Neuronal stem cell (in vitro differentiated cells): ENCODE measurements at places on chromosomes 1 and 21.

DNA sequence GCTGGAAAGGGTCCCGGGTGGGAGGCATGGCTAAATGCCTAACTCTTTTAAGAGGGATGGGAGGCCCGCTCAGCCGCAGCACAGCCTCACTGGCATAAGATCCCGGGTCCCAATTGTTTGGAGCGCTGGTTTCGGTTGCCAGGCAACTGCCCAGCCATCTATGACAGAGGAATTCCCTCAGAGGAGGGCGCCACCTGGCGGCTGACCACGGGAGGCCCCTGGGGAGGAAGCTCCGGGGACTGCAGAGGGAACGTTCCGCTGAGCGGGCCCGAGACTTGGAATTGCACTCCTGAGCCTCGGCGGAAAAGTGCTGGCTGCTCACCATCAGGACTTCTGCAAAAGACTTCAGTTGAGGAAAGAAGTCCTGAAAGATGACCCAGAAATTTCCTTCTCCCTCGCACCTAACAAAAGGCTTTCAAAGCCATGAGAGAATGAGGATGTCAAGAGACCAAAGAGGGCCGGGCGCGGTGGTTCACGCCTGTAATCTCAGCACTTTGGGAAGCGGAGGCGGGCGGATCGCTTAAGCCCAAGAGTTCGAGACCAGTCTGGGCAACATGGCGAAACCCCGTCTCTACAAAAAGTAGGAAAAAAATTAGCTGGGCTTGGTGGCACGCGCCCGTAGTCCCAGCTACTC is 1.1 kb upstream of the ELAPOR1 start:
- DNase-seq = peak; percentile 96
- H3K4me1 ChIP-seq = peaks cover 6% of the 10 kb centered on the region
- H3K36me3 ChIP-seq = no peaks in the 10 kb centered on the region
- H3K27me3 ChIP-seq = peaks cover 37% of the 10 kb centered on the region
- H3K4me3 ChIP-seq = no peak overlapping the region

DNA sequence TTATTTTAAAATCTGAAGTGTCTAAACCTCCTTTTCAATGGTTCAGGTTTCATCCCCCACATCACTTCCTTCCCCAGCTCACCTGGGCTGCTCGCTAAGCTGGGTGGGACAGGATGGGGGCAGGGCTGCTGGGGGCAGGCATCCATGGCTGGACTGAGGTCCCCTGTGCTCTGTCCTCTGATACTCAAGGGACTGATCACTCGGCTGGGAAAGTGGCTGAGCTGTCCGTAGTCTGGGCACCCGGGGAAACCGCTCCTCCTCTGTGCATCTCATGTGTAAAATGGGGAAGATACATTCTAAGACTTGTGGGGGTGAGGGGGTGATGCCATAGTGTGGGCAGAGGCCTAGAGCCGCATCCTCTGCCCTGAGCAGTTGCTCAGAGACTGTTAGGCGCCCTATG is 411.2 kb downstream of the MATN1 start:
- H3K4me3 ChIP-seq = no peak overlapping the region
- no peak overlapping the region for H3K27ac ChIP-seq

DNA sequence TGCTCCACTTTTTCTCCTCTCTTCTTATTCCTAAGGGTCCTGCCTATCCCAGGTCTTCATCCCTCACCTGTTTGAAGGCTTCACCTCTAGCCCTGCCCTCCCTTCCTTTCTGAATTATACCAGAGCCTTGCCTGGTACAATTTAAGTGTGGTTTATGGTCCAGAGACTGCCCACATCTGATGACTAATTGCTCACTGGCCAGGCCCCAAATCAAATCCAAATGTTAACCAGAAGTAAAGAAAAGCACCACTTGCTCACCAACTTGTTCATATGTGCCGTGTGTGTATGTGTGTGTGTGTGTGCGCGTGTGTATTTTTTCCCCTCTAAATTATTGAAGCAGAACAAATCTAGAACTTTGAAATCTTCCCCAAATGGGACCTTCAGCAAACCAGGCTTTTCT is 26.4 kb downstream of the MYOM3 start:
- H3K36me3 ChIP-seq = no peaks in the 10 kb centered on the region
- DNase-seq = no peak
- no peak overlapping the region for H3K27ac ChIP-seq
- no peaks in the 10 kb centered on the region for H3K27me3 ChIP-seq
- no peaks in the 10 kb centered on the region for H3K4me1 ChIP-seq

- no peak for DNase-seq
- H3K4me3 ChIP-seq = no peak overlapping the region
- H3K27ac ChIP-seq = no peak overlapping the region
- peaks cover 6% of the 10 kb centered on the region for H3K4me1 ChIP-seq
- peaks cover 25% of the 10 kb centered on the region for H3K36me3 ChIP-seq
These were observed 4.7 kb downstream of the MINDY1 start for GRCh38 chr1:151002051-151002450.

- peaks cover 2% of the 10 kb centered on the region for H3K4me1 ChIP-seq
- H3K27ac ChIP-seq = no peak overlapping the region
- no peak for DNase-seq
- peaks cover 5% of the 10 kb centered on the region for H3K36me3 ChIP-seq
These were observed 10.4 kb downstream of the CAMSAP2 start for GRCh38 chr1:200749090-200749489.

- no peaks in the 10 kb centered on the region for H3K36me3 ChIP-seq
- no peaks in the 10 kb centered on the region for H3K27me3 ChIP-seq
- no peak overlapping the region for H3K27ac ChIP-seq
- no peak overlapping the region for H3K4me3 ChIP-seq
- no peaks in the 10 kb centered on the region for H3K4me1 ChIP-seq
These were observed 42.7 kb upstream of the SLC22A15 start for GRCh38 chr1:115933625-115934024.

GRCh38 chr1:44631647-44632539 is 42.4 kb downstream of the TMEM53 start:
- peaks cover 84% of the 10 kb centered on the region for H3K36me3 ChIP-seq
- H3K4me3 ChIP-seq = peak overlapping the region; percentile 90
- H3K4me1 ChIP-seq = peaks cover 16% of the 10 kb centered on the region
- peak overlapping the region; percentile 93 for H3K27ac ChIP-seq

GRCh38 chr1:98321191-98321590 is 340.3 kb upstream of the SNX7 start:
- H3K27ac ChIP-seq = no peak overlapping the region
- peaks cover 1% of the 10 kb centered on the region for H3K4me1 ChIP-seq
- H3K4me3 ChIP-seq = no peak overlapping the region
